ENCODE measurements at places on chromosomes 16 and 17.

DNA sequence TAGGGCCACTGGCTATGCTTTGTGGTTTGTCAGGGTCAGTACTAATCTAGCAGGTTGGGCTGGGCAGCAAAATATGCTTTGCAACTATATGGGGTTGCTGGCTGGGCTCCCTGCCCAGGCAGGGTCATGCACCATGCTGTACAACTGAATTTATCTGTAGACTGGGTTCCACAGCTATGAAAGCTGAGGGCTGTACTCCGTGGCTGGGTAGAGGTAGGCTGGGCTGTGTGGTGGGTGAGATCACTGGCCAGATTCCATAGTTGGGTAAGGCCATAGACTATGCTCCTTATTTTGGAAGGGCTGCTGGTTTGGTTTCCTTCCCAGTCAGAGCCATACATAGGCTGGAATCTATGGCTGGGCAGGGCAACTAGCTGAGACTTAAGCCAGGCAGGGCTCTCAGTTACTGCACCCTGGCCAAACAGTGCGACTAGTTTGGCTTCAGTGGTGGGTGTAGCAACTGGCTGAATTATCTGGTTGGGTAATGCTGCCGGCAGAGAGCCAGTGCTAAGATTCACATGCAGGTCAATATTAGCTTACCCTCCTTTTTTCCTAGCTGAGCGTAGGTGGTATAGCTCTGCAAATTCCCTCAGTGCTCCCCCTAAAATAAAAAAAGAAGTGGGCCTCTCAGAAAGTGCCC is 769.1 kb upstream of the CDH8 start:
- no peak for DNase-seq

- no peak for DNase-seq
Measured at GRCh38 chr16:10840703-10841102, 22.1 kb upstream of the TVP23A start.

DNA sequence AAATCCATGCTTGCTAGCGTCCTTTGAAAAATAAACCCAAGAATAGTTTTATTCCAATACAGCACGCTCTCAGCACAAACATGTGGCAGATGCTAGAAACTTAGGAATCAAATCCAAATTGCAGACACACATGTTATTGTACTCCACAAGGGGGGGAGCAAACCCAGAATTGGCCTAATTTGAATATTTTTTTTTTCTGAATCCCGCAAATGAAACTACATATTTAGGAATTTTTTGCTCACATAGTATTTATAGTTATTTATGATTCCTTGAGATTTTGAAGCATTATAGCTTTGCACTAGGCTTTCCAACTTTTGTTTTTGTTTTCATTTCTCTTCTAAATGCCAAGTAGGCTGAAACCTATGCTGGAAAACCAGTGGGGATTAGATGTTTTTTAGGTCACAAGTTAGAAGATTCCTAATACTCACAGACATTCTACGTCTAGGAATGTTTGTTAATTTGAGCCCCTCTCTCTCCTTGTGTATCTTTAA is 59.3 kb upstream of the CDH11 start:
- no peak for DNase-seq

DNA sequence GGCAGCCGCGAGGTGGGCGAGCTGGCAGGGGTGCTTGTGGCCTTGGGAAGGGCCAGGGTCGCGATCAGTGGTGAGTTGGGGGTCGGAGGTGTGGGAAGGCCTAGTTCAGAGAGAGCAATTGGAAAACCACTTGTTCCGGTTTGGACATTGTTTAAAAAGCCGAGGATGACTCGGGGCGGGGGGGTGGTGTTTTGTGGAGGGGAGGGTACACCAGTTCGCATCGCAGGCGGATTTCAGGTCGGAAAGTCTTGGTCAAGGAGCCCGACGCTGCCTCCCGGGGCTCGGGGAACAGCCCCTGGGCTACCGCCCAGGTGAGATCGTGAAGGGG is 66.4 kb downstream of the KPNA2 start:
- DNase-seq: no peak

- no peak for DNase-seq
Measured at GRCh38 chr17:73272906-73273218, 11.2 kb upstream of the CPSF4L start.

GRCh38 chr17:28700830-28701492 is 10.7 kb downstream of the PROCA1 start:
- no peak for DNase-seq

GRCh38 chr16:4295581-4295980 is 20.3 kb upstream of the GLIS2 start:
- DNase-seq: no peak

DNA sequence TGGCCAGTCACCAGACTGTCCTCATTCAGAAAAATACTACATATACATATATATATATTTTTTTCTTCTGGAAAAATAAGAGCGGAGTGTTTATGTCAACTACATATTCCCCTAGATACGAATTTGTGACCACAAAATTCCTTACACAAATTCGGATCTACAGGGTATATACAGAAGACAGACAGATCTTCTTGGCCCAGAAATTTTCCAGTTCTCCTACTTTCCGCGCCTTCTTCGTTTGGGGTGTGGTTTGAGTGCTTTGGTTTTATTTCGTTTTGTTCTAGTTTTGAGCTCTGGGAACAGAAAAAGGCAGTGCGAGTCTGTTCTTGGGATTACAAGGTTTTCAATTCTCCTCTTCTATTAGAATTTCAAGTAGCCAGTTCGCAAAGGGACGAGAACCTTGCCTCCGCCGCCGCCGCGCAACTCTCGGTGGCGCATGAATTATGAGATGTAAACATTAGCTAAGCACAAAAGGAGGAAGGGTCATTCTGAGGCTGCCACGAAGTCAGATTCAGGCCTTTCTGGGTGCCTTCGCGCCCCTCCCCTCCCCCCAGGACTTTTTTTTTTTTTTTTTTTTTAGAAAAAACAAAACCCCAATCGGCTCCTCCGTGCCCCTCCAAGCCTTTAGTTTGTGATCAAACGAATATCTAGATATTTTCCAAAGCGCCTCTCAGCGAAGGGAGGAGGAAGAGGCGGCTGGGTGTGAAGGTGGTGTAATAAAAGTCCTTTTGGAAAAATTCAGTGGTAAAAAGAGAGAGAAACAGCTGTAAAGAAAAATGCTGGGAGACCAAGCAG is 1.8 kb upstream of the HOXB4 start:
- DNase-seq: no peak

- no peak for DNase-seq
Measured at GRCh38 chr17:40063901-40064531, 1.3 kb downstream of the THRA start.

DNA sequence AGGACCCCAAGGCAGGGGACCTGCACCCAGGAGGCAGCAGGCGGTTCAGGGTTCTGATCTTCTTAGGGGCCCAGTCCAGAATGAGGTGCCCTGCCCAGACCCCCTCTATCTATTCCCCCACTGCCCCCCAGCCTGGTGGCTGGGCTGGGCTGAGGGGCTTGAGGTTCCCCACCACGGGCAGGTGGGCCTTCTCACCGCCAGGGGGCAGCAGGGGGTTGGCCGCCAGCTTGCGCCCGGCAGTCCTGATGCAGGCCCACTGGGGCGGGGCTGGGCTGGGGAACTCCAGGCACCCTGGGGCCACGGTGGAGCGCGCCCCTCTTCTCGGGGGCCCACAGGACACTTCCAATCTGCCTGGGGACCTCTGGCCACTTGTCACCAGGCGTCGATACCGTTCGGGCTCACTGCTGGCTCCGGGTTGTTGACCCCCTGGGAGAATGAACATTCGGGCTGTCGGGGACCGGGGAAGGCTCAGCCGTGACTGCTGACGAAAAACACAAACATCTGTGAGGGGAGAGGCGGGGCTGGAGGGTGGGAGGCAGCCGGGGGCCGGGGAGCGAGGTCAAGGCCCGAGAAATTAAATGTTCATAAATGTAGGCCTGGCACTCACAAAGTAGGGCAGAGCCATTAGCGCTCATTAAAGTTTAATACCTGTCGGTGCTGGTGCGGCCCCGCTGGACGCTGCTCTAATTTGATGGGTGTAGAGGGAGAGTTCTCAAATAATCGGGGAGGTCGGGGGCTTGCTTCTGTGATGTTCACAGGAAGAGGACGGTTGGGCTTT is 219.3 kb upstream of the GSE1 start:
- no peak for DNase-seq

DNA sequence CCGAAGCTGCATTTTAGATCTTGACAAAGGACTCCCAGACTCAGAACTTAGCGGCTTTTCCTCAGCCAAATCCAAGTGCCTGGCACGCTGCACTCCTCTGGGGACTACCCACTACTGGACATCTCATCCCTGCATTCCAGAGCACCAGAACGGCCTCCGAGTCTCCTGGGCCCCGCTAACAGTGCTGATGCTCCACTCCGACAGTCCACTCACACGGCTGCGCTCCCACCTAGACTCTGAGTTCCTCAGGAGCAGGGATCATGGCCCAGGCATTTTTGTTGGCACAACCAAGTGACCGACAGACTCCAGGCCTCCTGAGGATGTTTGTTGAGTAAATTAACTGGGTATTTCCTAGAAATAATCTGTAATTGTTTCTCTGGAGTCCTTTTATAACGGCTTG is 79.1 kb downstream of the NDEL1 start:
- DNase-seq: no peak

- no peak for DNase-seq
Measured at GRCh38 chr17:14014657-14015056, 54.6 kb upstream of the COX10 start.

DNA sequence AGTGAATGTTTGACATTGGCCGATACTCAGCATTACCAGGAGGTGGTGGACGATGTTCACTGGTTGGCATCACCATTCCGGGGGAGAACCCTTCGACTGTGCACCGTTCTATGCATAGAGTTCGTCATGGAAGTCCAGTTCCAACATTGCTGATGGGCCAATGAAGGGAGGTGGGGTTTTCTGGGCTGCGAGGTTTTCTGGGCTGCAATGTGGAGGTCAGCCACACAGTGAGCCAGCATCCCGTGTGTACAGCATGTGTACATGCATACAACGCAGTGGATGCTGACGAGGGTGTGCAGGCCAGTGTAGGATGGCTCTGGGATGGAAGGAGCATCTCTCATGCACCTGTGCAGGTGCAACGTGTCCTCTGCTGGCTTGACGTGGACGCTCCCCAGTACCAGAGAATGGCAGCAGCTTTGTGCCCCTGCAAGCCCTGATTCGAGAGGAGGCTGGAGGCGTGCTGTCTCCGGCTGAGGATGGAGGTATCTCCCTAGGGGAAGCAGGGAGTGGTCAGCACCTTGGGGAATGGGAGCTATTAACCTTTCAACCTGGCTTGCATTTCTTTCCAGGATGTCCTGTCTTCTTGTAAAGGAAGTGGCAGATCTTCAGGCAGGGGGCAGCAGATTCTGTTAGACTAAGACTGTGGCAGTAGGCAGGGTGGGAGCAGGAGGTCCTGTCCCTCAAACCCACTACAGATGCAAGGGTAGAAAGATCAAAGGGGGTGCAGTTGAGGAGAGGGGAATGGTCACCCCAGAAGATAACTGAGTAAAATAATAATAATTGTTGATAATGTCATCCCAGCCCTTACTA is 98.2 kb downstream of the CYLD start:
- no peak for DNase-seq

- peak; percentile 53 for DNase-seq
Measured at GRCh38 chr16:2983706-2984136, 3.5 kb upstream of the PKMYT1 start.

- DNase-seq: no peak
Measured at GRCh38 chr17:82865274-82865673, 25.5 kb upstream of the ZNF750 start.

DNA sequence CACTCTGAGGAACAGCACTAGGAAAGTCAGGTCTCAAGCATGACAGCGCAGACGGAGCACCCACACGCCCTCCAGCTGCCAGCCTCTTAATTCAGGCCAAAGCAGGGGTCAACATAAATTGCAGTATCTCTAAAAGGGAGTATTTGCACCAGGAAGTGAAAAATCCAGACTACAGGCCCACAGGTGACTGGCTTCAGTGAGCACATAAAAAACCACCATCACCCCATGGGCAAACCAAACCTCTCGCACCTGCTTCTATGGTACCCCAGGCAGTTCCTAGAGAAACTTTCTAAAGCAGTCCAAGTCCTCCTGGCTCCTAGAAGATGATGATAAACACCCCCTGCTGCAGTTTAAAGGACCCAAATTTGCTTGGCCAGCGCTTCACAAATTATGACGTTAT is 129.8 kb downstream of the ZNF423 start:
- no peak for DNase-seq

- DNase-seq: no peak
Measured at GRCh38 chr17:17570140-17570797, 21.2 kb downstream of the PEMT start.

- no peak for DNase-seq
Measured at GRCh38 chr16:30011714-30012504, 1.1 kb upstream of the DOC2A start.

DNA sequence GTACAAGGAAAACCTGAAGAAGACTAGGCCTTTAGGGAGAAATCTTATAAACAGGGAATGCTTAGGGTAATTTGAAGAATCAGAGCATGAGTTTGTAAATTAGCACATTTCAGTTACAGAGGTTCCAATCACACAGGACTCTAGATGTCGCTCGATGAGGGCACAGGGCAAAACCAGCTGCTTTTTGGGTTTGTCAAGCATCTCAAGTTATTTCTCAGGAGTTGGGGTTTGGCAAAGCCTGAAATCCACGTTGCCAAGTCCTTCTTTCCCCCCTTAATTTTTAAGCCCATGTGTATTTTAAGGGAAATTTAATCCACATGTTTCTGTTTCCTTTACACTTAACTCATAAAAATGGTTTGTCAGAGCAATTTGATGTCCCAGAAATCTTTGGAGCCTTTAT is 146.9 kb downstream of the ANKFN1 start:
- no peak for DNase-seq

GRCh38 chr17:54770836-54771235 is 129.8 kb upstream of the TOM1L1 start:
- no peak for DNase-seq

DNA sequence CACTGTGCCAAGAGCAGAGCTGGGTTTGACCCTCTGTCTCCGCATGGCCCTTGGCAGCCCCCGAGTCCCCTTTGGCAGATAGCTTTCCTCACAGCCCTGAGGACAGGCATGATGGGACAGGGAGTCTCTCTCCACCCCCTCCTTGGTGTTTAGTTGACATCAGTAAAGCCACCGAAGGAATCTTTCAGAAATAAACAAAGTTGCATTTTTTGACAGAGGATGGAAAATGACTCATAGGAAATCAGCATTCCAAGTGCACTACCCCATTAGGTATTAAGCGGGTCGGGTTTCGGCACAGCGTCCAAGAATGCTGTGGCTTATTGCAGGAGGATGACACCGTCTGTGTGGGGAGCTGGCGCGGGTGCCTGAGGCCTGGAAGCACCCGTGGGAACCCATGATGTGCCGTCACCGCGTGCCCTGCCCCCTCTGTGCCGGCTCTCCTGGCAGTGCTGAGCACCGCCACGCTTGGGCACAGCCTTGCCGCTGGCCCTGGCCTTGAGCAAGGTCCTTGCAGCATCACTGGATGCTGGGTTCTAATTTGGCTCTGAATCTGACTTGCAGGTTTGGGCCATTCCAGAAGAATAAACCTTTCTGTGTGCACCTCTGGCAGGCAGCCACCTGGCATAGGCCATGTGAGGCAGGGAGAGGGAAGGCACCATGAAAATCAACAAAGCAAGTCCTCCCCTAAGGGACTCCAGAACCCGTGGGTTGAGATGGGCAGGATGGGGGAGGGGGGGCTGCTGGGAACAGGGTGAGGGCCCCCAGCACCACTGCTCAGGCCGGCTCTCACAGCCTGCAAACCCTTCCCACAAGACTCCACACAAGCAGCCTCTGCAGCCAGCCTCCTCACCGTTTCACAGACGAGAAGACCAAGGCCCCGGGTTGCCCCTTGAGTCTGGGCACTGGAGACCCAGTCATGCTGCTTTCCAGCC is 50.5 kb upstream of the ZNF469 start:
- no peak for DNase-seq
